Stimulated activated CD8-positive, alpha-beta memory T cell treated with anti-CD3 and anti-CD28 coated beads, Interleukin-7, amount 100 ng/mL, for 24 hours (primary cell): ENCODE measurements at places on chromosomes 11 and 22.

DNA sequence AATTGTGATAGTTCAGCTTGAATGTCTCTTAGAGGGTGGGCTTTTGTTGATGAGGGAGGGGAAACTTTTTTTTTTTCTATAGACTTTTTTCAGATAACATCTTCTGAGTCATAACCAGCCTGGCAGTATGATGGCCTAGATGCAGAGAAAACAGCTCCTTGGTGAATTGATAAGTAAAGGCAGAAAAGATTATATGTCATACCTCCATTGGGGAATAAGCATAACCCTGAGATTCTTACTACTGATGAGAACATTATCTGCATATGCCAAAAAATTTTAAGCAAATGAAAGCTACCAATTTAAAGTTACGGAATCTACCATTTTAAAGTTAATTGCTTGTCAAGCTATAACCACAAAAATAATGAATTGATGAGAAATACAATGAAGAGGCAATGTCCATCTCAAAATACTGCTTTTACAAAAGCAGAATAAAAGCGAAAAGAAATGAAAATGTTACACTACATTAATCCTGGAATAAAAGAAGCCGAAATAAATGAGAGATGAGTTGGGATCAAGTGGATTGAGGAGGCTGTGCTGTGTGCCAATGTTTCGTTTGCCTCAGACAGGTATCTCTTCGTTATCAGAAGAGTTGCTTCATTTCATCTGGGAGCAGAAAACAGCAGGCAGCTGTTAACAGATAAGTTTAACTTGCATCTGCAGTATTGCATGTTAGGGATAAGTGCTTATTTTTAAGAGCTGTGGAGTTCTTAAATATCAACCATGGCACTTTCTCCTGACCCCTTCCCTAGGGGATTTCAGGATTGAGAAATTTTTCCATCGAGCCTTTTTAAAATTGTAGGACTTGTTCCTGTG lies 3.9 kb downstream of the MALAT1 start:
- DNase-seq = no peak

DNA sequence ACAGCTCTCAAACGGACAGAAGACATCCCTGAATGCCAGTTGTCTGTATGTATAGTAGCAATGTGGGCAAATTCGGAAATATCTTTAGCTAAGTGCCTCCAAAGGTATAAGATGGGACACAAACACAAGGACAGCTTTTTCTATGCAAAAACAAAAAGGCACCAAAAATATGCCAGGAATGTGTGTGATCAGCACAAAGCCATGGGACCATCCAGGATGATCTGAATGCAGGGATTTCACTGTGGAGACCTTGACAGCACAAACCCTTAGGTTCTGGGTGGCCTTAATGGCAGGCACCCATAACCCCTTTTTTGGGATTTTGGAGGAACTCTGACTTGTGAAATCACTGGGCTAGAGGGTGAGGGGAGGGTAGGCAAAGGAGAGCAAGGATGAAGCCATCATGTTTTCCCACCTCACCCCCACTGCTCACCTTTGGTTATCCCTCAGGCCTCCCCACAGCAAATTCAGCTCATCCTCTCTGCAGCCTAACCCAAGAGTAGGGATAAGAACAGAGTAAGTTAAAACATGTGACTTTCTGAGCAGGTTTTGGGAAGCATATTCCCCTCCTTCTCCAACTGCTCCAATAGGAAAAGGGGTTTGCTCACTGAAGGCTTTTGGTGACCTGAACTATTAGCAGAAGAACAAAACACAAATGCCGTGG lies 154.6 kb downstream of the SNX19 start:
- no peak for DNase-seq

- no peak for DNase-seq
Observed at GRCh38 chr11:13140028-13140870, 131.1 kb downstream of the RASSF10 start.

DNA sequence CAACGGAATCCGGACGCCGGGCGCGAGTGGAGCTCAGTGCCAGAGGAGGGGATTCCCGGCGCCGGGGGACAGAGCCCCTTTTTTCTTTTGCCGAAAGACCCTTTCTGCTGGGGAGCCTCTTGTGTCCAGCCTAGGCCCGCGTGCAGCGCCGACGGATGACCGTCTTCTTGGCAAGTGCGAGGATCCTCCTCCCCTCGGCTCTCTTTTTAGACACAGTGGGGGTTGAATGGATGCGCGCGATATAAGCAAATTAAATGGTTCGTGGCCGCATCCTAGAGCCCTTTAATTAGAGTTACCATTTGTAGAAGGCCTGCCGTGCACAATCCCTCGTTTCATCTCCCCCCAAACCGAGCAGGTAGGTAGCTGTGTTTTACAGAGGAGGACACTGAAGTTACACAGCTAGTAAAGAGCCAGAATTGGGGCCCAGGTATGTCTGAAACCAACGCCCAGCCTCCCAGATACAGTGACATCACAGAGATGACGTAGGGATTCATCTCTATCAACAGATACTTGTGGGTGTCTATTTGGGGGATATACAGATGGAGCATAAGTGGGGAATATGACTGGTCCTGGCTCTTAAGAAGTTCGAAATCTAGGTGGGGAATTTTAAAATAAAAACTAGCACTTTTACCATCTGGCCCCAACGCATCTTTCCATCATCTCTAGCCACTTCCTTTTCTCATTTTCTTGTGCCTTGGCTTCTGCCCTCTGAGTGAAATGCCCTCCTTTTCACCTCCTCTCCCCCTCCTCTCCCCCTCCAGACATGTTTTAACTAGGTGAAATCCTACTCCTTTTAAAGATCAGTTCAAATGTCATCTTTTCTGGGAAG lies 875 bp downstream of the TCP11L1 start:
- peak; percentile 13 for DNase-seq
